CD4-positive, alpha-beta T cell treated with Interleukin-4 for 1 hour (primary cell): ENCODE measurements at places on chromosomes 13 and 19.

DNA sequence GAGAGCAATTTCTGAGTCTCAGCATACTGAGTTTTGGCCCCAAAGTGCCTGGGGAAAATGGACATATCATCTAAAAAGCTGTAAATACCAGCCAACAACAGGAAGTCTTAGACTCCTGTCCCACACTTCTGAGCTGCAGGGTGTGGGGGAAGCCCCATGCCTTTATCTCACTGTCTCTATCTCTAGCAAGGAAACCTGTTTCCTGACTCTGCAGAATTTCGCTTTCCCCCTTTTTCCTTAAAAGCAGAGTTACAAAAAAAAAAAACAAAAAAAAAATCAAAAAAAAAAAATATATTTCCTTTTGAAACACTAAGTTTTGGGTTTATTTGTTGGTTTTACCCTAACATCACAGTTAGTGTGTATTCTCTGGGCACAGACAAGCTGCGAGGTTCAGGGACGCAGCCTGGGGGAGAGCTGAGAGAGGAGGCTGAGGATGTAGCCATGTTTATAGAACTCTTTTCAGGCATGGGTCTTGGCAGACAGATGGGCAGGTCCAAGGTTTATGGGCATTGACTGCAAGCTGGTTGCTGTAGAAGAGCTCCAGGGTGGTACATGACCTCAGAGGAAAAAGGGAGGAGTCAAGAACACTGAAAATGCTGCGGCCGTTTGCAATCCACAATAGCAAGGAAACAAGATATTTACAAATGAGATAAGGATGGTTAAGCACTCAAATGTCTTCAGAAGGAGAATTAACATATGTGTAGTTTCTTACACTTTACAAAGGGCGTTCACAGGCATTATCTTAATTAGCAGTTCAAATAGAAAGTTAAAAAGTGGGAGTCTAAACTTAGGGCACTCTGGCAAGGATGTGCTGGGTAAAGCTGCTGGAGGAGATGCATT is 4.9 kb downstream of the MBNL2 start:
- DNase-seq, result peak; percentile 78

GRCh38 chr13:35769812-35770211 is 293.3 kb upstream of the MAB21L1 start:
- DNase-seq, result no peak

- DNase-seq, result no peak
These were observed 9.5 kb downstream of the FGF22 start for GRCh38 chr19:648904-649801.

DNA sequence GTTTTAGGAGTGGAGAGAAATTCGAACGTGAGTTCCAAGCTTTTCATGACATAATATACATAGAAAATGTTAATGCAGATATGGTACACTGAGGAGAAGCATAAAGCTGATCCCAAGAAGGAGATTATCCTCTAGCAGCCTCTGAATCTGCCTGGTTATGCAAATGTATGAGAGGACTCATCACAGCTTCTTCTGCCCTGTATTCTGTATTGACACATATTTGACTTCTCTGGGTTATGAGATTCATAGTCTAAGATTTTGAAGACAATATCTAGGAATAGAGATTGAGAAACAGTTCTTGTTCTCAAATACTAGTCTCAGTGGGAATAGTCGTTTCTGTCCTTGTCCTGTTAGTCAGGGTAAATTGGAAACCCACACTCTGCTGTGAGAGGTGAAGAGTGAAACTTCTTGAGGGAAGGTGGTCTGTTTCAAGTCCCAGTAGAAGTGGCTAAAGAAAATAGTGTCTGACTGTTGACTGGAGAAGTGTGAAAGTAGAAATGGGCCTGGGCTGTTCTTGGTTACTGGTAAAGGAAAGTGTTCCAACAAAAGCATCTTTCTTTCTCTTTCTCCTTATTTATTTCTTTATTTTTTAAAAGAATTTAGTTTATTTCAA is 1356.6 kb downstream of the SLITRK5 start:
- DNase-seq, result no peak

DNA sequence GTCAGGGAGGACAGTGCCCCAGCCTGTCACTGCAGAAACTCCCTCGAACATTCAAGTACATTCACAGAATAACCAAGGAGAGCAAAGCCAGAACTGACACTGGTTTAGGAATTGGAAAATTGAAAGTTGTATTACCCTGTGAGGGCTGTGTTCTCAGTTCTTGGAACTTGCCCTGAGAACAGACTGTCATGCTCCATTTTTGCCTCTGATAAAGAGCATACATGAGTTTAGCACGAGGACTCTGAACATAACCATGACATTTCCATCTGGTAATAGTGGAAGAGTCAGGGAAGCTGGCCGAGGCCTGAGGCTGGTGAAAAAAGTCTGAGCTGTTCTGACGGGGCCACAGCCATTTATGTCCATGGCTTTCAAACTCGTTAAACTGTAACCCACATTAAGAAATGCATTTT is 15.2 kb upstream of the SLC25A30 start:
- no peak for DNase-seq

GRCh38 chr13:94323764-94324758 is 155.4 kb downstream of the DCT start:
- DNase-seq, result peak; percentile 45

DNA sequence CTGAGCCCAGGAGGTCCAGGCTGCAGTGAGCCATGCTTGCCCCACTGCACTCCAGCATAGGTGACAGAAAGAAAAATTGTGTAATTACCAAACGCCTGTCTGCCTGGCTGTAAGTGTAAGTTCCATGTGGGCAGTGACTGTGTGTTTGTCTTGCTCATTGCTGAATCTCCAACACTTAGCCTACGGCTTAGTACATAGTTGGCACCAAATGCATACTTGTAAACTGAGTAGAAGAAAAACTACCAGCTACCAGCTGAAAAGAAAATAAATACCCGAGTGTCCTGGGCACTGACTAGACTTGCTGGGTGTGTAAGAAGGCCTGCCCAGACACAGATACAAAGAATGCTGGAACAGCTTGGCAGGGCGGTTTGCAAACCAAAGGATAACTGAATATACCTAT is 2.7 kb upstream of the CEBPG start:
- DNase-seq, result no peak

DNA sequence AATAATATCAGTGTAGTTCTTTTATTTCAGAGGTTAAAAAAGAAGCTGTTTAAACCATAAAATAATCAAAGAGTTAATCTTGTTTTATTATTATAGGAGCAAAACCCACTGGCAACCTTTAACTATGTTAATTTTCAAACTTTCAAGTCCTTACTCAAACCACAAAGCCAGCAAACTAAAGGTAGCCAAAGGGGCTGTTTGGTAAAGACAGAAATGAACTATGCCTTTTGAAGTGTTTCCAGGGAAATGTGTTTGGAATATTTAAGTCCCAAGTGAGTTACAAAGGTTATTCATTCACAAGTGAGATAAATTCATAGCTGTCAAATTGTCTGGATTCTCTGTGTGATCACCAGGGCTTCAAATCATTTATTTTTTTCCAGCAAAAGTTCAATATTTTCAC is 264.7 kb downstream of the MZT1 start:
- DNase-seq, result no peak

DNA sequence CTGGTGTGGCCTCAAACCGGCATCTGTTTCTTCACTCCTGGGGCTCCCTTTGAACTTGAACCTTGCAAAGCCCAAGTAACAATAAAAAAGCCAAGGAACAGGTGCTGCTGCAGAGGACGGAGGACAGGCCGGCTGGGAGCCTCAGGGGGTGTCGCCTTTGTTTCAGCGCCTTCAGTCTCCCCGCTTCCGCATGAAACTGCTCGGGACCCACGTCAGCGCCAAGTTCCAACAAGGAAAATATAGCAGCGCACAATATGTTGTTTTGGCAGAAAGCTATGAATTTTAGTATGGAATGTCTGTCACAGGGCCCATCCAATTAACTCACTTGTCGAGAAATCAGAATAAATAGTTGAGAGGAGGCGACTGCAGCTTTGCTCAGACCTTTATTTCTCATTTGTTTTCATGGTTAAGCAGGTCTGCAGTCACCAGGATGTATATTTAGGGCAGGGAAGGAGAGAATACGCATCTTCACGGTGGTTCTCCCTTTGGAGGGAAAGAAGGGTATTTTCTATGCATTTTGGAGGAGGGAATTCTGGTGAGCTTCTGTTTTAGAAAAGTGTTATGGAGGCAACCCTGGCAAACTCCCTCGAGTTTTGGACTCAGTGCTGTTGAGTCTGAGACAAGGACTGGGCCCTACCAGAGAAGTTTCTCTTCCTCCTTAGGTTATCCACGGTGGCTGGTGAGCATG is 34.3 kb upstream of the MEDAG start:
- no peak for DNase-seq

DNA sequence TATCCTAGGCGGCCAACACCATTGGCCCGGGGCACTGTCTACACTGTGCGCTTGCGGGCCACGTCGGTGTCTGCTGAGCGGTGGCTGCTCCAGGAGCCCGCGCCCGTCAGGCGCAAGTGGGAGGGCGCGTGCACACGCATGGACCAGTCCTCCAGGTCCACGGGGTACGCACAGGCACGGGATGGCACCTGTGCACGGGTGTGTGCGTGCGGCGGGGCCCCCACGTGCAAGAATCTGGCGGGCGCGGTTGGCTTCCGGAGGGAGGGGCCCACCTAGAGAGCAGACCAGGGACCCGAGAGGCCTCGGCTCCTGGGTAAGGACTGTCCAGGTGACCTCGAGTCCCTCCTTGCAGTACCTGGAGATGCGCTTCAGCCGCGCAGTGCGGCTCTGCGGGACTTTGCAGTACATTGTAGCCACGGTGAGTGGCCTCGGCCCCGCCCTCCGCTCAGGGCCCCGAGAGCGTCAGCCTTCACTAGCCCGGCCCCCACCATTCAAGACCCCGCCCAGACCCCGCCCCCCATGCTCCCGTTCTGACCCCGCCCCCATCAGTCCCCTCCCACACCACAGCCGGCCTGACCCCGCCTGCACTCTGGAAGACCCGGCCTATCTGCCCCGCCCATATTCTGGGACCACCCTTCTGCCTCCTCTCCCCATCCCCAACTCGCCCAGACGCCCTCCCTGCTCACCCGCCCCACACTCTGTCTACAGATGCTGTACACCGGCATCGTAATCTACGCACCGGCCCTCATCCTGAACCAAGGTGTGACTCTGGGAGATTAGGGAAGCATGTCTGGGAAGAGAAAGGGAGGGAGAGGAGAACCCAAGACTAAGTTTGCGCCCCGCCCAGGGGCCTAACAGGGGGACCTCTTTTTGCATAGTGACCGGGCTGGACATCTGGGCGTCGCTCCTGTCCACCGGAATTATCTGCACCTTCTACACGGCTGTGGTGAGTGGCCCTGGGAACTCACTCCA is 2.3 kb downstream of the SLC5A5 start:
- peak; percentile 69 for DNase-seq

GRCh38 chr19:6393983-6394412 is 1.0 kb upstream of the GTF2F1 start:
- DNase-seq, result peak; percentile 82

- DNase-seq, result no peak
These were observed 550 bp upstream of the DLL3 start for GRCh38 chr19:39497996-39498797.

DNA sequence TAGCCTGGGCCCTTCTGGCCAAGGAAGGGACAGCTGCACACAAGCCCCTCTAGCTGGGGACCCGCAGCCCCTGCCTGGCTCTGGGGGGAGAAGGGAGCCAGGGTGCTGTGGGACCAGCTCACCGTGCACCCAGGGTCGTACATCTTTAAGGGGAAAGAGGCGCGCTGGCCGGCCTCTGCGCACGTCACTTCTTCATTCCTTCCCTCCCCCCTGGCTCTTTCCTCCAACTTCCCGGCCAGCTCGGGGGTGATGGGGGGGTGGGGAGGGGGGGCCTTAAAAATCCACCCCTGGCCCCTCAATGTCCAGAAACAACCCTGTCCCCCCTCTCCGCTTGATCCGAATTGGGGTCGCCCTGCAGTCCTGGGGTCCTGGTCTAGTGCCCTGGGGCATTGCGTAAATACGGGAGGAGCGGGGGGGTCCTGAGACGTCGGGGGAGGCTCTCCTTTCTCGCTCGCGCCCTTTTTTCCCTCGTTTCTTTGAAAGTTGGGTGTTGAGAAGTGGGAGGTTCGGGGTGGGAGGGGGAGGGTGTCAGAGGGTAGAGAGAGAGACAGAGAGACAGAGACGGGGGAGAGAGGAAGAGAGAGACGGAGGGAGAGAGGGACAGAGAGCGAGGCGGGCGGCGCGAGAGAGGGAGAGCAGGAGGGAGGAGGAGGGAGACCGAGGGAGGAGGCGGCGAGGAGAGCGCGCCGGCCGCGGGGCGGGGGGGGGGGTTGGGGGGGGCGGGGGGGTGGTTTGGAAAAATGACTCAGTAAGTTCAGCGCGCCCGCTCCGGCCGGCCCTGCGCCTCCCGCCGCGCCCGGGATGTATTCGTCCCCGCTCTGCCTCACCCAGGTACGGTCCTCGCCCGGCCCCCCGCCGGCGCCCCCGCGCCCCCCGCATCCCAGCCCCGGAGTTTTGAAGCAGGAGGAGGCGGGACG is at the start of gene NFIC:
Gene NFIC (plus strand): TSS at position 748 of the 917 bp plus-strand sequence. CDS start 54 bp downstream, at position 802.
- peak; percentile 35 for DNase-seq

DNA sequence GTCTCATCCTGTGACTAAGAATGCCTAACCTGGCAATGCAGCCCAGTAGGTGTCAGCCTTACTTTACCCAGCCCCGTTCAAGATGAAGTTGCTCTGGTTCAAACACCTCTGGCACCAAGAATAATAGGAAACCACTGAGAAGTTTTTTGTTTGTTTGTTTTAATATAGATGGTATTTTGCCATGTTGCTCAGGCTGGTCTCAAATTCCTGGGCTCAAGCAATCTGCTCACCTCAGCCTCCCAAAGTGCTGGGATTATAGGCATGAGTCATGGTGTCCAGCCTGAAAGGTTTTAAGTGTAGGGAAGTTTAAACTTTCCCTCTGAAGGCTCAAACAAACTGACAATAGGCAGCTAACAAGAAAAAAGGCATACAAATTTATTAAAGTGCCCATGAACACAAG is 51.2 kb upstream of the ABCC4 start:
- no peak for DNase-seq

GRCh38 chr19:9792206-9793070 is 23.9 kb upstream of the ZNF846 start:
- DNase-seq, result peak; percentile 95

DNA sequence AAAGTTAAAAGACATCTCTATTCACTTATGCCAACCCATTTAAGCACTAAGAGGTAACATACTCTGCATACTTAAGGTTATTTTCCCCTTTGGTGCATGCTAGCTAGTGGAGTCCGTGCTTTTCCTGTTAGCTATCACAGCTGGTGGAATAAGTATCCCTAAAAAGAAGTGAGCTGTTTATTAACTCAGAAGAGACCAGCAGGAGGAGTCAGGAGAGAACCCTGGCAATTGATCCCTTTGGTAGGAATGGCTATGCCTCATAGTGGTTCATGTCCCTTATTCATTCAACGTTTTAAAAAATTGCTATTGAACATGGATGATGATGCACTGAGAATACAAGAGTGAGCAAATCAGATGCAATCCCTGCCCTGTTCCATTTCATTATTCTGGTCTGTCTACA is 12.4 kb upstream of the NEK5 start:
- no peak for DNase-seq

- DNase-seq, result peak; percentile 50
These were observed 5.8 kb downstream of the DYRK1B start for GRCh38 chr19:39828015-39828653.
